Stimulated activated CD4-positive, alpha-beta T cell treated with anti-CD3 and anti-CD28 coated beads, Interleukin-4, amount 100 ng/mL, for 1 hour (primary cell): ENCODE measurements at places on chromosomes 2 and 18.

DNA sequence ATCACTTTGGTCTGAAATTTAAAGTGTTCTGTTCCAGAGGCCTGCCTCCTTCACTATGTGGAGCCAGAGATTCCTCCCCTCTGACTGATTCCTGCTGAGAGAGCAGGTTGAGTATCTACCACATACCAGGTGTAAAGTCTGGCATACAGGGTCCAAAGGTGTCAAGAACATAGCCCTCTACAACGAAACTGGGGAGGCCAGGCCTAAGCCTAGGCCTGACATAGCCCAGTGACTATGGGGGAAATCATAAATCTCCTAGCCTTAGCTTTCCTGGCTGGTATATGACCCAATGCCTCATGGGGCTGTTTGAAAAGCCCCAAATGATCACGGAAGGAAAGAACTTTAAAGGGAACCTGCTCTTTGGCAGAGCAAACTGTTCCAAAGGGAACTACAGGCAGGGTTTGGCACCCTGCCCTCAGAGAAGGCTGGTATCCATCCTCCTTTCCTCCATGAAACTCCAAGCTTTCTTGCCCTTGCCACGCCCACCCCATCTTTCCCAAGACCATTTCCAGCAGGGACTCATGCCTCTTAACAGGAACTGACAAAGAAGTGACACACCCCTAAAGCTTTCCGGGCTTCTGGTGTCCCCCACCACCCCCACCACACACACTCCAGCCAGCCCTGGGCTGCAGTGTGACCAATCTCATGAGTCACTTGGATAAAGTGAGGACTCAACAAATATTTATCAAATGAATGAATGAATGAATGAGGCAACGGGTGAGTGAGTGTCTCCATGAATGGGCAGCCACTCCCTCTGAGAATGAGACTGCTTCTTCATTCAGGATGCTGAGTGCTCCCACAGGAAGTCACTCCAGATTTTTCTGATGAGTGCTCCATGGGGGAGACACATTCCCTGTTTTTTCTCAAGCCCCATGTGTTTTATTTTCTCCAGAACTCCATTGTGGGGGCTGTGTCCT is 114.5 kb upstream of the STPG4 start:
- no peak for DNase-seq

DNA sequence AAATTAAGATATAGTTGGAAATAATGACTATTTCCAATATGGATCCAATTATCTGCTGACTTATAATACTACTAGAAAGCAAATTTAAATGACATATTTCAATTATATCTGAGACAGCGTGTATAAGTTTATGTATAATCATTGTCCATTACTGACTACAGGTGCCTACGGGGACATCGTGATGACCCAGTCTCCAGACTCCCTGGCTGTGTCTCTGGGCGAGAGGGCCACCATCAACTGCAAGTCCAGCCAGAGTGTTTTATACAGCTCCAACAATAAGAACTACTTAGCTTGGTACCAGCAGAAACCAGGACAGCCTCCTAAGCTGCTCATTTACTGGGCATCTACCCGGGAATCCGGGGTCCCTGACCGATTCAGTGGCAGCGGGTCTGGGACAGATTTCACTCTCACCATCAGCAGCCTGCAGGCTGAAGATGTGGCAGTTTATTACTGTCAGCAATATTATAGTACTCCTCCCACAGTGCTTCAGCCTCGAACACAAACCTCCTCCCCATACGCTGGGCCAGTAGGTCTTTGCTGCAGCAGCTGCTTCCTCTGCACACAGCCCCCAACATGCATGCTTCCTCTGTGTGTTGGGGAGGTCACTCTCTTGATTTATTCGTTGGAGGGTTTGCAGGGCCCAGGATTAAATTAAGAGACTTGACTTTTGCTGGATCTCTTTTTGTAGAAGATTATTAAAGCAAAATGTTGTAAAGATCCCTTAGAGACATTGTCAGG is 194.4 kb downstream of the RPIA start:
- DNase-seq = no peak

GRCh38 chr2:11333427-11334183 is 10.8 kb downstream of the ROCK2 start:
- DNase-seq = no peak

DNA sequence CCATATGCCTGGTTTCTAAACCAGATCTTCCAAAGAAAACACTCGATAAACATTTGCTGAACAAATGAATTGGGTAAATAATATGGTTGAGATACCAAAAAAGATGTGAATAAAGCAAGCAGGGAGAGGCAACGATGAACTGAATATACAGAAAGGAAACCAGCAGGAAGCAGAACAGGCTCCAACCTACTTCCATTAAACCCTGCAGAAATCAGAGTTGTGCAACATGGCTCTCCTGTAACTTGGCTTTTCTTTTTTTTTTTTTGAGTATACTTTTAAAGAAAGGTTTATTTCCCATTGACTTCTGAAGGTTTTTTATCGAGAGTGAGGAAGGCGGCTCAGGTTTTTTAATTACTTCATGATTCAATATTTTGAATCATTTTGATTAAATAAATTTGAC is 23.5 kb downstream of the ITSN2 start:
- no peak for DNase-seq

DNA sequence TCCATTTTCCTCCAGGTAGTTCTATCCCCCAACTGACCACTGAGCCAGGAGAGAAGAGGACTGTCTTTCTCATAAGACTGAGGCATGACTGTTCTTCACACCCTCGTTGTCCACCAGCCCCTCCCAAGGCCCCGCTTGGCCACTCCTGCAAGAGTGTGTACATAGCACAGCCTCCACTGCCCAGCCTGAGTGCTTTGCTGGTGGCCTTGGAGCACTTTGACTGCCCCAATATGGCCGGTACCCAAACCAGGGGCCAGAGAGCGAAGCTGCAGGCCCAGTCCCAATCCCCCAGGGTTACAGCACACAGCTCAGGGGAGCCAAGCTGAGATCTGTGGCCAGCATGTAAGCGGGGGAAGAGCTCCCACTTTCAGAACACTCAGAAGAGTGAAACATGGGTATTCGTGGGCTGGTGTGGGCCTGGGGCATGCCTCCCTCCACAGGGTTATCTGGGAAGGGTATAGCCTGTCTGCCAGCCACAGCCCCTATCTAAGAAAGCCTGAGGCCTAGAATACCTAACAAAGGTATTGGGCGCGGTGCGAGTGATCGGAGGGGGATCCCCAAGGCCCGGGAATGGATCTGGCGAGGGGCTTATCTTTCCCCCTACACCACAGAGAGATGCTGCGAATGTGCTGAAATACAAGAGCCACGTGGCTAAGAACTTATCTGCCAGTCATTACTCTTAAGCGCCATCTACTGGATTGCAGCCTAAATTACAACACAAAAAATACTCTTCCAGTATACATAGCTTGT is 163.8 kb downstream of the WDPCP start:
- no peak for DNase-seq

DNA sequence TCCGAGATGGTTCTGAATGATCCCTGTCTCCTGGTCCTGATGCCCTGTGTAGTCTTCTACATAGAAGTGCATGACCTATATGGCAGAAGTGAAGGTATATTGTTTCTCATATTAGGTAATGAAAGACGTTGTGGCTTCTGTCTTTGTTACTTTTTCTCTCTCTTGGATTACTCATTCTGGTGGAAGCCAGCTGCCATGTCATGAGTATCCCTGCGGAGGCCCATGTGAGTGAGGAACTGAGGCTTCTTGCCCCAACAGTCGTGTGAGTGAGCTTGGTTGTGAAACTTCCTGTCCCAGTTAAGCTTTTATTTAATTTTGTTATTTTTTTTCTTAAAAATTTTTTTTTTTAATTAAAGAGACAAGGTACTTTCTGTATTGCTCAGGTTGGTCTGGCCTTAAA is 134.7 kb downstream of the UBR3 start:
- DNase-seq = no peak

DNA sequence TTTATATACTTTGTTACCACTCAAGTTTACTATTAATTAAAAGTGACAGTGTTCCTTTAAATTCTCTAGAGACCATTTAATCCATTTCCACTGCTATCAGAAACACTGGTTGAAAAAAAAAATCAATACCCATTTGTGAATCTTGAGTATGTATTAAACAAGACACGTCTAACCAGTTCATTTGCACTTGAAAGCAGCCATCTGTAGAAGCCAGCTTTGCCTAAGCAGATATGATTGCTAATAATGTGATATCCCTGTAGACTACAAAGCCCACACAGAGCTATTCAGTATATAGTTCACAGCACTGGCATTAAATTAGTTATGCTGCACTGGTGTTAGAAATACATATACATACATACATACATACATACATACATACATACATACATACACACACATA is 111.8 kb upstream of the SP3 start:
- no peak for DNase-seq

- no peak for DNase-seq
Observed at GRCh38 chr18:2218101-2218500, 353.2 kb downstream of the METTL4 start.

DNA sequence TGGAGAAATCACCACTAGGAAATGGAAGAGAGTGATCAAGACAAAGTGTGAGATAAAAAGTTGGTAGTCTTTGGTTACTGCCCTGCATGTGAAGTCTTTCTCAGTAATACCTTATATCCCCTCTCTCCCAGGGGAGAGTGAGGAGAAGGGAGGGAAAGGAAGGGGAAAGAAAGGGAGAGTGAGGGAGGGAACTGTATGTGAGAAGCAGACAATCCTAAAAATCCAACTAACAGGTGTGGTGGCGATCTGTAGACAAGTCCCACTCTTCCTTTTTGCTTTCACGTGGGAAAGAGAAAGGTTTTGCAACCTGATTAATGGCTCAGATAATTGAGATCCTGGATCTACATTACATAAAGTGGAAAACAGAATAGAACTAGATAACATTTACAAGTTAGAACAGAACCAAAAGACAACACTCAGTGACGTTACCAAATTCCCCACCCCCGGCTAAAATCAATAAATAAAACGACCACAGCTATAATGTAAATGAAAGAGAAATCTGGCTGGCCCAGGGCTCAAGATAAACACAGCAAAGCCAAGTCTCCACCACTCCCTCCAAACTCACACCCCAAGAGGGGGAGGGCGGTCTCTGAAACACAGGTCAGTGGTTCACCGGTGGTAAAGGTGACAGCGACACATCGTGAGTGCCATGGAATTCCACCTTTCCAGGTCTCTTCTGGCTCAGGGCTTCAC is 10.0 kb upstream of the APCDD1 start:
- no peak for DNase-seq
